ENCODE measurements at places on chromosomes 16 and 17. TPM values are rescaled to one million over a fixed set of nuclear protein-coding genes. Genes with fewer than 3 reads are reported as not detected.

The CAMKK1 gene
- 4.0 TPM for total RNA-seq

The USP6 gene
- 0.26 TPM for total RNA-seq

The SPNS2 gene
- total RNA-seq: 3.8 TPM

The CIAO3 gene
- total RNA-seq: 45.9 TPM

The HSF4 gene
- total RNA-seq: 1.3 TPM

The TBC1D3 gene
- not detected for total RNA-seq

The CD300E gene
- total RNA-seq: not detected

The KRT20 gene
- not detected for total RNA-seq

The ZNF597 gene
- total RNA-seq: 2.2 TPM

The KRTAP16-1 gene
- total RNA-seq: not detected

The TEN1 gene
- 9.1 TPM for total RNA-seq

The SLC5A10 gene
- total RNA-seq: not detected

The ZNF469 gene
- total RNA-seq: 0.52 TPM

The LRRC37A gene
- total RNA-seq: 2.9 TPM

The ACSM2A gene
- total RNA-seq: not detected

The PRR15L gene
- not detected for total RNA-seq

The KRTAP2-1 gene
- not detected for total RNA-seq

The YBX2 gene
- 0.96 TPM for total RNA-seq

The POLR2C gene
- 74.0 TPM for total RNA-seq

The OTOP3 gene
- not detected for total RNA-seq

The ATP2A1 gene
- total RNA-seq: 3.3 TPM

The HOXB3 gene
- 21.9 TPM for total RNA-seq

The TBC1D3G gene
- not detected for total RNA-seq

The PIK3R5 gene
- 1.4 TPM for total RNA-seq

The CACNG5 gene
- not detected for total RNA-seq

The OR1A1 gene
- not detected for total RNA-seq

The CDH5 gene
- 0.45 TPM for total RNA-seq

The CCL5 gene
- total RNA-seq: not detected

The HSD17B2 gene
- not detected for total RNA-seq

The LRRC37A2 gene
- total RNA-seq: 18.5 TPM

The CNTNAP1 gene
- total RNA-seq: 19.4 TPM

The ADAD2 gene
- total RNA-seq: not detected

The SLC26A11 gene
- 27.7 TPM for total RNA-seq

The TACO1 gene
- 24.4 TPM for total RNA-seq

The CTRB2 gene
- not detected for total RNA-seq

The IGFALS gene
- total RNA-seq: 0.14 TPM
